HEK293T (cell line): ENCODE measurements at places on chromosomes 1 and 21.

- no peak for DNase-seq
Measured at GRCh38 chr1:8015809-8016165, 10.3 kb downstream of the ERRFI1 start.

DNA sequence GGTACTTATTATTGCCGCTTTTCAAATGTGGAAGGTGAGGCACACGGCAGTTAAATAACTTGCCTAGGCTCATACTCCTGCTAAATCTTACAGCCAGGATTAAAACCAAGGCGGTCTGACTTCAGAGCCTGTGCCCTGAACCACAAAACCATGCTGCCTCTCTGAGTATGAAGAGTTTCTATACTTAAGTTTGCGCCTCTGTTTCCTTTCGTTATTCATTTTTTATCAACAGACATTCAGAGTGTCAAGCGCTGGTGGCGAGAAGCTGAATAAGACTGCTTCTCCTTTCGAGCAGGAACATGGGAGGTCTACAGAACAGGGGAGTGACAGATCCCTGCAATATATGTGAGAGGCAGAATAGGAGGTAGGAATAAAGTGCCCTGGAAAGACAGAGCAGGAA is 96.0 kb upstream of the DUSP10 start:
- DNase-seq, result no peak

DNA sequence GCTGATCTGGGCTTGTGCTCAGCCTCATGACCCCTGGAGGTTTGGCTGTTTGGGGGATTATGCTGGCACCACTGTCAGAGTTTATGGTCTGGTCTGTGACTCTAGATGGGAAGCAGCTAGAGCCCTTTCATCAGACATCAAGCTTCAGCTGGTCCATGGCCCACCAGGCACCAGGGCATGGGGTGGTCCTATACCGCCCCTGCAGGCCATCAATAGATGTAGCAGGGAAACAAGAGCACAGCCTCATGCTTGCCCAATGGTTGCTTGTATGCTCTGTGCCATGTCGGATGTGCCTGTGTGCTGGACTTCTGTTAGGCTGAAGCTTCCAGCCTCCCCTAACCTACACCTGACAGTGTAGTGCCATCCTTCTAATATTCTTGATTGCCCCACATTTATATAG is 71.1 kb upstream of the CD34 start:
- peak; percentile 81 for DNase-seq

GRCh38 chr1:193846876-193847604 is 660.6 kb upstream of the B3GALT2 start:
- DNase-seq, result no peak

GRCh38 chr1:202162047-202162417 is 1.6 kb upstream of the PTPN7 start:
- no peak for DNase-seq

GRCh38 chr1:198699167-198700015 is 60.6 kb downstream of the PTPRC start:
- DNase-seq, result peak; percentile 77

DNA sequence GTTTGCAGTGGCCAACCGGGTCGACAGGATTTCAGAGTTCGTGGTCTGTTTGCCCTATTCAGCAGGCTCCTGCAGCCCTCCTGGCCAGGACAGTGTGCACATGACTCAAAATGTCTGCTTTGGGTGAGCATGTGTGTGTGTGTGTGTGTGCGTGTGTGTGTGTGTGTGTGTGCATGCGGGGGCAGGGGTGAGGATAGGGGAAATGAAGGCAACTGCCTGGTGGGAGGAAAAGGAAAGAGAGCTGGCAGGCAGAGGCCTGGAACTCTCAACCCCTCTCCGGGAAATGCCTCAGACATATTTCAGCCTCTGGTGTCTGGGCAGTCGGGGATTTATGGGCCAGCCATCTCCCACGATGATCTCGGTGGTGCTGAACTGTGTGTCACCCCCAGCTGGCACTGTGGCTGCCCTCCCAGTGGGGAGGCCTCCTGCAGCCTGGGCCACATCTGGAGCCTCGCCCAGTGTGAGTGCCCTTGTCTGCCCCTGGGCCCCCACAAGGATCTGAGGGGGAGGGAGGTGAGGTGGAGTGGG is 15.2 kb downstream of the CDCP2 start:
- no peak for DNase-seq

DNA sequence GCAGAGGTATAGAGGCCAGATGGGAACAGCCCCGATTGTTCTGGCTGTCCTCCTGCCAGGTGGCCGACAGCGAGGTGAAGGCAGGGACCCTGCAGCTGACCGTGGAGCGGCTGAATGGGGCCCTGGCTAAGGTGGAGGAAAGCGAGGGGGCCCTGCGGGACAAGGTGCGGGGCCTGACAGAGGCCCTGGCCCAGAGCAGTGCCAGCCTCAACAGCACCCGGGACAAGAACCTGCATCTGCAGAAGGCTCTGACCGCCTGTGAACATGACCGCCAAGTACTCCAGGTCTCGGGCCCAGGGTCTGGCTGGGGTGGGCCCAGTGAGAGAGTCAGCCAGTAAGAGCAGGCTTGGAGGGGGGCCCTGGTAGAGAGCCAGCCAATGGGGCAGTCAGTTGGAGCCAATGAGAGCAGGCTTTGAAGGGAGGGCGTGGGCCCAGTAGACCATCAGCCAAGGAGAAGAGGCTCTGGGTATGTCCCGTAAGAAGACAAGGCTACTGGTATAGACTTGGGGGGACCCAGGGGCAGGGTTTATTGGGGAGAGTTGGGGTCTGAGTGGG is 11.3 kb downstream of the MFAP2 start:
- DNase-seq, result no peak

DNA sequence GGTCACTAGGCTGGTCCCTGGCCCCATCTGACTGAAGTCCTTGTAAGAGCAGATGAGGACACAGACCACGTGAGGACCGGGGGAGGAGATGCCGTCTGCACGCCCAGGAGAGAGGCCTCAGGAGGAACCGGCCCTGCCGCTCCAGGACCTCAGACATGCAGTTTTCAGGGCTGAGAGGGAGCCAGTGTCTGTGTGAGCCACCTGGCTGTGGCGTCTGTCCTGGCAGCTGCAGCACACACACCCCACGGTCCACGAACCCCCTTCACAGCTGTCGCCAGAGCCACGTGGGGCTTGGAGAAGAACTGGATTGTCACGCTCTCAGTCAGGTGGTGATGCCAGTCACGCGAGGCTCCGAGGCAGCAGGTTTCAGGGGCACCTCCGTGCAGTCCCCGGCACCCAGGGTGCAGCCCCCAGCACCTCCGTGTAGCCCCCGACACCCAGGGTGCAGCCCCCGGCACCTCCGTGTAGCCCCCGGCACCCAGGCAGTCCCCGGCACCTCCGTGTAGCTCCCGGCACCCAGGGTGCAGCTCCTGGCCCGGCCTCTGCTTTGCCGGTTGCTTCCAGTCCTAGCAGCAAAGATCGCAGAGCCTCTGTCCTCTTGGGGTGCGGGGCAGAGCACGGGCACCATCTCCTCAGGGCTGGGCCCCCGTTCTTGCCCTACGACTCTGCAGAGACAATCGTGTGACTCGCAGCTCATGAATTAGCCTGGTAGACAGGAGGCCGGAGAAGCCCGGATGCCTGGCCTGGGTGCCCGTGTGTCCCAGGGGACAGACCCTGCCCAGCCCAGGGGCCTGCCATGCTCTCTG is 19.0 kb upstream of the SUMO3 start:
- no peak for DNase-seq

DNA sequence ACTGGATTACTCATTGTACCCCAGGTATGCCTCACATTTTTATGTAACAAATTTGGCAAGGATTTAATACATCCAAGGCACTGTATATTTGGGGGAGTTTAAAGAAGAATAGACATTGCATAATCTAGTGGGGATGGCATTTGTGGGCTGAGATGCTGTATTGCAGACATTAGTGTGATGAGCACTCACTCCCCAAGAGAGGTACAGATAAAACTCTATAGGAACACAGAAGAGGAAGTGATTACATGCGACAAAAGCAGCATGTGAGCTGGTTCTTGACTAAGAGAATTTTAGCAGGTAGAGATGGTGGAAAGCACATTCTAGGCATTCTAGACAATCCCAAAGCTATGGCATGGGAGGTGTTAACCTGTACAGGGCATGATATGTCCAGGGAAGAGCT is 24.2 kb upstream of the CDC14A start:
- no peak for DNase-seq

DNA sequence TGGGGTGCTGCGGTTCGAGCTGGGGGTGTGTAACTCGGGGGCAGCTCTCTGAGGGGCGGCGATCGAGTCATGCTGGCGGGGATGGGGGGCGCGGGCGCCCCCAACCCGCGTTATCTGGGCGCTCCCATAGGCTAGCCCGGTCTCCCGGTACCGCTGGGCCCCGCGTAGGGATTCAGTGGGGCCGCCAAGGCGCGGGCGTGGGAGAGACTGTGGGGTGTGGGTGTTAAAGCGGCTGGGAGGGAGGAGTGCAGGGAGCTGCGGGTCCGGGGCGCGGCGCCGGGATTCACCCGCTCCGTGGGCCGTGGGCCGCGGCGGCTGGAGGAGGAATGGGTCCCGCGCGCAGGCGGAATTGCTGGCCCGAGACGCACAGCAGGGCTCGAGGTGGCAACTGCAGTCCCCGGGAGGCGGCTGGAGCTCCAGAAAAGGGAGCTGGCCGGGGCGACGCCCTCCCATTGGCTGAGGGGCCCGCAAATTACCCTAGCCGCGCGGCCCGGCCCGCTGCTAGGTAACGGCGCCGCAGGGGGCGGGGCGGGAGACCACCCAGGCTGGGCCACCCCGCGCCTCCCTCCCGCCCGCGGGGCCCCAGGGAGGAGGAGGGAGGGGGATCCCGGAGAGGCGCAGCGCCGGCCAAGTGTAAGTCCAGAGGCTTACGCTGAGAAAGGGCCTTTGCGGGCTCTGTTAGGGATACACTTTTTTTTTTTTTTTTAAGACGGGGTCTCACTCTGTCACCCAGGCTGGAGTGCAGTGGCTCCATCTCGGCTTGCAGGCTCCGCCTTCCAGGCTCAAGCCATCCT is at the start of gene PTCH2:
Gene PTCH2 (minus strand): TSS at position 392 of the 794 bp plus-strand sequence. CDS start 321 bp downstream, at position 71.
- DNase-seq, result peak; percentile 90

DNA sequence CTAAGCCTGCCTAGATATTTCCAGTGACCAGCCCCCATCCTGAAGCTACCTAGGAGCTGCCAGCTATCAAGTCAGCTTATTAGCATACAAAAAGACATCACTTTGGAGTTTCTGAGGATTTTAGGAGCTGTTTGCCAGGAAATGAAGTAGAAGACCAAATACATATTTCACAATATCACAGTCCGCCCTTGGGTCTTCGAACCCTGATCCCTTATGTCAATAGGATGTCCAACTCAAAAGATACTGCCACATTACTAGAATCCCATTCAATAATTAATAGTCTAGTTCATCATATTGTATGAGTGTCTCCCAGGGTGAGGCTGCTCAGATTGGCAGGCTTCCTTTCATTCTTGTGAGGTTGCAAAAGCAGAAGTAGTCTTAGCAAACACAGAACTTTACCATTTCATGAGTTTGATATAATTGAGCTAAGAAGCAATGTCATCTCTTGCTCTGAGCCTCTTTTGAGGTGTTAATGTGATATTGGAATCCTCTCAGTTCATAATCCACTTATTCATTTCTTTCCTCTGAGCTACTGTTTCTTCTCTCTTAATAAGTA is 13.6 kb downstream of the IPO9 start:
- DNase-seq, result no peak

- no peak for DNase-seq
Measured at GRCh38 chr1:15212216-15212953, 34.6 kb upstream of the FHAD1 start.

DNA sequence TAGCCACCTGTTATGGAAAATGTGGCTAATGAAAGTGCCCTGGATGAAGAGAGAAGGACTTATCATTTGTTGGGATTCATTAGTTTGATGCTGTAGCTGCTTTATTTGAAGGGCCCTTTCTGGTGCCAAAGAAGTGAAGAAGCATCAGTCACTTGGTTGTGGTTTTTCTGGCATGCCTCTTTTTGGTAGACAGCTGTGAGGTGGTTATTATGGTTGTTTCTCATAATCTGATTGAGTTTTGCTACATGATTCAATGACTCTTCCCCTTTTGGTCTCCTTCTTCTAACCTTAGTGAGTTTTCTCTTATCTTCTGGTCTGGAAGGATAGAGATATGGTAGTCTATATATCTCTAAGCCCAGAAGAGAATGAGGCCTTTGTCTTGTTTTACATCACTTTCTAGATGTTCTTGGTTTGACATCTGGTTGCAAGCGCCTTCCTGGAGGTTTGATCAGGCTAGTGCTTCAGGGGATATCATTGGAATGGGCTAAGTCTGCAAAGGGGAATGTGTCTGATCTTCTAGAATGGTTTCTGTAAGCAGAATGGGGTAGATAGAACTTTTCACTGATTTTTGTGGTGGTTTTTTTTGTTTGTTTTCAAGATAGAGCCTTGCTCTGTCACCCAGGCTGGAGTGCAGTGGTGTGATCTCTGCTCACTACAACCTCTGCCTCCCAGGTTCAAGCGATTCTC is 26.0 kb downstream of the ARID1A start:
- no peak for DNase-seq

GRCh38 chr1:209335178-209335577 is 248.3 kb upstream of the CAMK1G start:
- peak; percentile 71 for DNase-seq

- no peak for DNase-seq
Measured at GRCh38 chr1:114037962-114038816, 58.9 kb downstream of the OLFML3 start.

- DNase-seq, result peak; percentile 71
Measured at GRCh38 chr1:179228783-179229213, 679 bp downstream of the ABL2 start.

- no peak for DNase-seq
Measured at GRCh38 chr1:184698969-184699368, 55.7 kb downstream of the EDEM3 start.

- no peak for DNase-seq
Measured at GRCh38 chr1:242432491-242433095, 91.9 kb downstream of the PLD5 start.

DNA sequence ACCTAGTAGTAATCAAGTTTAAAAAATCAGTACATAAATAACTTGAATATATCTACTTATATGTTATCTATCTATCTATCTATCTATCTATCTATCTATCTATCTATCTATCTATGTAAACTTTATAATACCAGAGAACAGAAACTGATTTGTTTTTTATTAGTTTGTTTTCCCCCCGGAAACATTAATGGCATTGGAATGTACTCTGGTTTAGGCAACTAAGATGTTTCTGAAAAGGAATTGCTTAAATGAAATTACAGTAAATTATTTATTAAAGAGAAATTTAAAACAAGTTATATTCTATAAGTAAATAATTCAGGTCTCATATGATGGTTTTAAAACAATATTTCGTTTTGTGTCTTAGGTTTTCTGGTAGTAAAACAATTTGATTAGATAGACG is 681.0 kb upstream of the ADAMTS5 start:
- no peak for DNase-seq

GRCh38 chr1:214472364-214472763 is 79.0 kb downstream of the PTPN14 start:
- DNase-seq, result no peak

DNA sequence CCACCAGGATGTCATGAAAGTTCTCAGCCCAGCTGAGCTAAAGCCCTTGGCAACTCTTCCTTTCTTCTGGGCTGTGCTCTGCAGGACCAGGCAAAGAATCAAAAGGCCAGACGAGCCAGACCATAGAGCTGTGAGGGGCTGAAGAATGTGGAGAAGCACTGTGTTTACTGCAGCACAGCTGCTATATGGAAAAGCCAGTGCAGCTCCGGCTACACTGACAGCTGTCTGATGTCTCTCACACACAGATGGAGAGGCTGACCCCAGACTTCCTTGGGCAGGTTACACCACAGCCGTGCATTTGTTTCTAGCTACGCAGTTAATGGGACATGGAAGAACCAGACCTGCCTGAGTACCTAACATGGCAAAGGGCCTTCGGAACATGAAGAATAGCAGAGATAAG is 40.3 kb downstream of the CD247 start:
- no peak for DNase-seq
